Cardiac septum (tissue), 1 donor: ENCODE measurements at places on chromosomes 16 and 17. TPM values are rescaled to one million over a fixed set of nuclear protein-coding genes. Genes with fewer than 3 reads are reported as not detected.

- DNase-seq, result no peak
Observed at GRCh38 chr16:57681950-57682728, 12.5 kb upstream of the DRC7 start.

GRCh38 chr16:15979801-15980200, 30.4 kb downstream of the ABCC1 start:
- no peak for DNase-seq

DNA sequence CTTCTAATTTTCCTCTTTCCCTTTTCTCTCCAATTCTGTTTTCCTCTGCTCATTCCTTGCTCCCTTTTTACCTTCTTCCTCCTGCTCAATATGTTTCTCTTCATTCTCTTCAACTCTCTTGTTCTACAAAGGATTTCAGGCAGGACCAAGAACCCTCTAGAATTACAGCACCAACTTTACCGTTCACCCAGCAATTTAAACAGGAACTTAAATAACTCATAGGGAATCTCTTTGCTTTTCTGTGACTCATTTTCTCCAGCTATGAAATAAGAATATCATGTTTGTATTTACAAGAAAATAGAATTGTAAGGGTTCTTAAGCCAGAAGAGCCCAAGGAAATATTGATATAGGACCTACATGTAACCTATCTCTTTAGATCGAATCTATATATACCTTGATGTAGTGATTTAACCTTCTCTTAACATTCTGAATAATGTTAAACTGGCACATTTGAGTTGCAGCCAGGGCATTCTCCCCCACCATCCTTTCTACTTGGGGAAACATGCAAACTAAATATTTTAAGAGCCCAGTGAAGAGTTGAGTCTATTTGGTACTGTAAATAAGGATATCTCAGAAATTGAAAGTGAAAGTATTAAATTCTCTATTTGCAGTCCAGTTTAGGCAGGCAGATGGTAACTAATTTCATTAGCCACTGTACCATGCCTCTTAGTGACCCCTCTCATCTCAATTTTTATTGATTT, 137.0 kb downstream of the ANKFN1 start:
- no peak for DNase-seq

DNA sequence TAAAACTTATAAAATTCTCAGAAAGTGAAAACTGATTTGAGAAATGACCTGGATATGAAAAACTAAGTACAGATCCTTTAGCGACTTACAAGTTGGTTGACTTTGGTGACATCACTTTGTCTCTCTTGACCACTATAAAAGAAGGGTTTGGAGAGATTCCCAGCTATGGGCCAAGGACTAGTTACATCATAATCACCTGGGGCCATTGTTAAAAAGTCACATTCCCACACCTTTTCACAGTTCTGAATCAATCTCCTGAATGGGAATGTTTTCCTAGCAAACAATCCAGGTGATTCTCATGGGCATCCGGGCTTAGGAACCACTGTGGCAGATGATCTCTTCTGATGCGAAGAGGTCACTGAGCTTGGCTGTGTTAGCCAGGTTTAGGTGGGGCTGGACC, 620 bp upstream of the VWA3A start:
- no peak for DNase-seq

DNA sequence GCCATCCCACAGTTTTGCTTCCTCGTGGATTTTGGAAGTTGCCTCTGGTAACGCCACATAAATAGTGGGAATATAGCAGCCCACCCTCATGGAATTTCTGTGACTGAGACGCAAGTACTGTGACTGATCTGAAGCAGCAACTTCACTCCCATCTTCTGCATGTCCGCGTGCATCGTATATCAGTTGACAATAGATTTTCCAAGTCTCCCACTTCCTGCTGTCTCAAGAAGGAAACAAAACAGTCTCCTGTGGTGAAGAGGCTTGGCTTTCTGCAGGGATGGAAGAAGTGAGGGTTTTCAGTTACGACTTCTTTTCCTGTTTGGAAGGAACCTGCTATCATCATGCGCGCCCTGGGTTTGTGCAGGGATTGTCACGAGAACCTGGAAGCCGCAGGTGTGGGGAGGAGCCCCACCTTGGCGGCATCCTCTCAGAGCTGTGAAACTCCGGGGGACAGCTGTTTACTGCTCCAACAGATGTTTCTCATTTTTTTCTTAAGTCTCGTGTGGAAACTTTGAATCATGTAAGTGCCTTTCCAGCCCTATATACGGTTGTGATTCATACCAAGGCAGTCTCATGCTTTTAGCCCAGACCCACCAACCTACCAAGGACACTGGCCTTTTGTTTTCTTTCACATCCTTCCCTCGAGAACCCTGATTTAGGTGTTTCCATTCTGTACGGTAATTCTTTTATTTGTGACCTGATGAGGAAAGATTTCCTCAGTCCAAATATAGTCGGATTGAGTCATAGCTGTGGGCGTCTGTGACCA, 57.5 kb downstream of the WIPI1 start:
- DNase-seq, result no peak

DNA sequence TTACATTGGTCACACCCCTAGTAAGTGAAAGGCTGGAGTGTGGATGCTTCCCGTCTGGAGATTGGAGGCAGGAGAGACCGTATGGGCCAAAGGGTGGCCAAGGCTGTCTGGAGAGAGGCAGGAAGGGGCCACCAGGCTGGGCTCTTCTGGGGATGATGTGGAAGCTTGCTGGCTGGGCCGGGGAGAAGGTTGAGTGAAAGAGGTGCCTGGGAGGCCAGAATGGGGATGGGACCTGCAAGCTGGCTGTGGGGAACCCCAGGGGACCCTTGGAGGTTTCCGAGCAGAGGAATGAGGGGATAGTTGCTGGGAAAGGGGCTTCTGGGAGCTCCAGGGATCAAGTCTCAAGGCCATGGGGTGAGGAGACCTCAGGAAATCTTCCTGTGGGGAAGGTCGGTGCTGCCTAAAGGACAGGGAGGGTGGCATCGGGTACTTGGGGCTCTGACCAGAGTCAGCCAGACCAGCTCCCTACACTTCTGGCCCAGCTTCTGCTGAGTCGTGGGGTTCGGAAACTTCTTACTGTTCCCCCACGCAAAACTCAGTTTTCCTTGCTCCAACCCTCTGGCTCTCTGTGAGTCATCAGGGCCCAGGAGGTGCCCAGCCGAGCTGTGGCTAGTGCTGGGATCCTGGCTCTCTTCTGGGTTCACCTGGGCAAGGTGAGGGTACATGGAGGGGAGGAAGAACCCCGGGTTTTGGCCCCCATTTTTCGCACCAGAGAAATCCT, 3.1 kb downstream of the MRC2 start:
- DNase-seq, result no peak

DNA sequence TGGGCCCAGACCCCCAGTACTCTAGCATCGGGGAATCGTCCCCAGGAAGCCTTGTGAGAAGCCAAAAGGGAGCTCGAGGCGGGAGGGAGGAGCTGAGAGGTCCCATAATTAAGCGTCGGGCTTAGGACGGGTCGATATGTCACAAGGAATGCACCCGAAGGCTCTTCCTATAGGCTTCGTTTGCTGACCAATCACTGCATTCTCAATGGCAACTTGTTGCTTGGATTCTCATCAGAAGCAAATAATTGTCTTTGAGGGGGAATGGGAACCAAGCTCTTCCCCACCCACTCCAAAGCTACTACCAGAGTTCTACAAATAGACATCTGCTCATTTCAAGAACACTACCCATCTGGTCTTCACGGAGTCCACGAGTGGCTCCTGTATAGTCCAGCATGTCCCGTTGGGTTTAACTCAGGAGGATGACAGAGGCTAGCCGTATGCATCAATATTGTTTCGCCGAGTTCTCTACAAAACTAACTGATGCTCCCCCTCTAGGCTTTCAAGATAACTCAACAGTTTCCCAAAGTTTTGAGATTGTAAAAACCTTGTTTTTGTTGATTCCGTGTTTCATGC, 628 bp upstream of the BLMH start:
- DNase-seq, result no peak

SLC52A1 gene
- total RNA-seq, result not detected

TP53TG3F gene
- not detected for total RNA-seq
